Pancreas (tissue), 10 donors: ENCODE measurements at places on chromosomes 6 and 20. TPM values are rescaled to one million over a fixed set of nuclear protein-coding genes. Genes with fewer than 3 reads are reported as not detected.

- DNase-seq: no peak
Observed at GRCh38 chr6:154113392-154113791, 74.4 kb downstream of the OPRM1 start.

DNA sequence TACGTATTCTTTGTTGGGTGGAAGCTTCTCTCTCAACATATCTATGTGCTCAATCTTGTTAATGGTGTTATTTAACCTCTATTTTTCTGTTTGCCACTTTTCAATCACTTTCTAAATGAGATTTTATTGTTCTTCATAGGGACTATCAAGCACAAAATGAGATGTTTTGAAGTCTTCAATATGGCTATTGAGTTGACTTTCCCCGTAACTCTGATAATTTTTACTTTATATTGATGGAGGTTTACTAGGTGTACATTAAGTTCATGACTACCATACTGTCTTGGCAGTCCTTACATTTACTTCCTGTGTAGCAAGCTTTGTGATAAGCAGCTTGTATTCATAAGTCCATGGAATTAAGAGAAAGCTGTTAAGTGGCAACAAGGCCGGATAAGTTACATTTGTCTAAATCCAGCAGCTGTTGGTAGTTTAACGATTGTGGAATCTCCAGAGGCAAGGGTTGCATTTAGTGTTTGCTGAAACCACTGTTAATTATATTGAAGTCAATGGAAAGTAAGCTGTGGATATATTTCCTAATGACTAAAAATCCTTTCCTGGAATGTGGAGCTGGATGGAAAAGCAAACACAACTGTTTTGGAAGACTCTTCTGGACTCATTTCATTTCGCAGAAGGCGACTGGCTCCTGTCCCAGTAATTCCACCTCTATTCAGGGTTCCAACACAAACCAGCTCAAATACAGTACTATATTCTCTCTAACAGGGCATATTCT lies 57.3 kb upstream of the SMIM29 start:
- DNase-seq: no peak

DNA sequence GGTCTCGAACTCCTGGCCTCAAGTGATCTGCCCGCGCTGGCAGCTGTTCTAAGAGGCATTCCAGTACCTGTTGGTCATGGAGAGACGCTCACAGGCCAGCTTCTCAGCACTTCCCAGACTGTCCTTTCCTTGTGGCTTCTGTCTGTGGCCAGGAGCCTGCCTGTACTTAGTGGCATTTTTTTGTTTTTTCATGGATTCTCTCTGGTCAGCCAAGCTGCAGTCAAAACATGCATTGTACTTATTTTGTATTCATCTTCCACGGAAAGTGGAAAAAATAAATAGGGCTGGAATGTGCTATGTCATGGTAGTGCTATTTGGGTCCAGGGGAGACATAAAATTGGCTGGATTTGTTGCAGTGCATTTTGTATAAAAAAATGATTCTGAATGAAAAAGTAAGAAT lies 29.1 kb downstream of the ZDHHC14 start:
- no peak for DNase-seq

DNA sequence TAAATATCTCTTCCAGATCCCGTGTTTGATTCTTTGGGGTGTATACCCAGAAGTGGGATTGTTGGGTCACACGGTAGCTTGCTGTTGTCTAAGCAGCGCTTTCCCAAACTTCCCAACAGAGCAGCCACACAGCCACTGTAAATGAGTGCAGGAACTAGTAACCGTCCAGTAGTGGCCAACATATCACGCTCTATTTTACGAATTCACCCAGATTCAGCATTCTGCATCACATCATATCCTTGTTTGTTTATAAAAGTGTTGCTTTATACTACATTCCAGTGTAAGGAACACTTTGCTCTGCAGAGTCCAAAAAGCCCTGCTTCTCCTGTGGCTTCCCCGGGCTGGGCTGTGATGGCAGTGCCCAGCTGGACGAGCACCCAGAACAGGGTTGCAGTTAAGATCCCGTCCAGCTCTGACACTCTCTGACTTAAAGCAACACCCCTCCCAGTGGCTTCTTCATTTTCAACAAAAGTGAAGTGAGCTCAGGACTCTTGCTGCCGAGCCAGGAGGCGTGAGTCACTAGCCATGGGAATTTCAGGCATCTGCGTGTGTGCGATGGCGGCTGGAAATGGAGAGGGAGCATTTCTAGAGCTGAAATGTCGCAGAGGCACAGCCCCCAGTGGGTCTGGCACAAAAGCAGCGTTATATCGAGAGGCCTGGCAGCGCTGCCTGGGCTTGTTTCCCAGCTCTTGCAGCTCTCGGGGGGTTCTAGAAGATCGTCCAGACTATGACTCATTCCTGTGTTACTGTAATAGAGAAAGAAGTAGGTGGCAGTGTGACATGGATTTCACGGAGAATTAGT lies 216.3 kb upstream of the ECI2 start:
- peak; percentile 29 for DNase-seq

Gene SLC17A2
- total RNA-seq: not detected

DNA sequence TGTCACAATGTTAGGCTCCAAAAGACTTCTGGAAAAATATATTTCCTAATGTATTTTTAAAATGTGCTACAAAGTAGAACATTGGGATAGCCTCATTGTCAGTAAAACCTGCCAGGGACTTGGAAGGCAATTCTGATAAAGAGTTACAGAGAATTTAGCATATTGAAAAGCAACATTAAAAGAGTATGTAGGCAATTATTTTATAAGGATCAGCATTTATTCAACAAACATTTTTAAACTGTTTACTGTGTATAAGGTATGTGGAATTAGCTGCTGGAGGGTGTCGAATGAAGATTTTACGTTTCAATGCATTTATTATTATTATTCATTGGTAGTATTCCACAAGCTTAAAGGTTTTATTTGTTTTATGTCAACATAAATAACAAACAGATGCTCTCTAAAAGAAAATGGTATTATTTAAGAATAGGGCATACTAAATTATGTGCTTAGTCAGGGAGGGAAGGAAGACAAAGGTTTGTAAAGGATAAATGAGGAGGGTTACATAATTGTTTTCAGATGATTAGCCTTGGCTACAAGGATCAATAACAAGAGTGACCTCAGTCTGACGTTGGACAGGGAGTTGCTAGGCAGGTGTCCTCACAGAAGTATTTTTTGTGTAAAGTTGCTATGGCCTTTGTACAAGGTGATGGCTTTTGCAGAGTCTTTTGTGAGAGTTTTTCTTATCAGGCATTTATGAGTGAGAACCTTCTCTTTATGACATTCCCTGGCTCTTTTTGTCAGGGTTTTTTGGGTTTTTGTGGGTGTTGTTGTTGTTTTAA lies 313.4 kb upstream of the PLCB4 start:
- DNase-seq: no peak

- DNase-seq: peak; percentile 82
Observed at GRCh38 chr6:35782424-35782823, 1.6 kb downstream of the CLPSL1 start.

Gene DDX43
- 0.55 TPM for total RNA-seq

Gene MYL9
- 23.9 TPM for total RNA-seq

DNA sequence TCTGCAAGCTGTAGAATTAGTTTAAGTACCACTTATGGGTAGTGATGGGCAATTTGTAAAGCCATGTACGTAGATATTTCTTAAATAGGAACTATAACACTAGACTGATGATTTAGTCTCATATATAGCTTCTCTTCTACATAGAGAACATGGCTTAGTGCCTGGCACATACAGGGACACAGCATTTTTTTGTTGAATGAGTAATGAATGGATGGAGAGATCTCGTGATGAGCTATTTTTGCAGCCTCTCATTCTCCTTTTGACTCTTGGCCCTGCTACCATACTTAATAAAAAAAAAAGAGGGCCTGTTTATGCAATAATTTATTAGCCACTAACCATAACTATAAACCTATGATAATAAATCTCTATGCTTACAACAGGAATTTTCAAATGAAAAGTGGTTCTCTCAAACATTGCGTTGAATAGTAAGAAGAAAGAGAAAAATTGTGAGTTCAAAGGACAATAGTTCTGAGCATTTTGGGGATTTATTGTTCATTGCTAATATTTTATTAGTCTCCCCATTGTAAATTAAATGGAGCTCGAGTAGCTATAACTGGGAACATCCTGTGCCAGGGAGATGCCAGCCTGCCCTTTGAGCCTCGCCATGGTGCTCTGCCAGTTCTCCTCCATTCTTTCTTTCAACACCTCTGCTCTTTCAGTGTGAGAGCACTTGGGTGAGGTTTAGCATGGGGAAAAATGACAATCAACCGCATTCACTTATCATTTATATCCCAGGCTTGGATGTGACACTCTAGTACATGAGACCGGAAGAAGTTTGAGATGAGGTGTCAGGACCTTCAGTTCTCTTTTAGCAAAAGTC lies 14.7 kb upstream of the RCAN2 start:
- DNase-seq: no peak

- DNase-seq: no peak
Observed at GRCh38 chr6:124800222-124800621, 162.0 kb upstream of the RNF217 start.

Gene CUTA
- 86.8 TPM for total RNA-seq

- peak; percentile 50 for DNase-seq
Observed at GRCh38 chr20:5751856-5752255, 1.7 kb downstream of the SHLD1 start.

Gene CLPSL1
- total RNA-seq: 39.8 TPM

GRCh38 chr6:45963896-45964295 lies 51.8 kb downstream of the CLIC5 start:
- DNase-seq: no peak
